ENCODE measurements at places on chromosomes 16 and 17.

GRCh38 chr17:76797241-76797840, 59.4 kb downstream of the MFSD11 start:
- DNase-seq, result no peak

GRCh38 chr16:56849690-56850680, 15.0 kb upstream of the SLC12A3 start:
- DNase-seq, result no peak

- DNase-seq, result no peak
Observed at GRCh38 chr17:28916302-28916934, 13.5 kb upstream of the DHRS13 start.

DNA sequence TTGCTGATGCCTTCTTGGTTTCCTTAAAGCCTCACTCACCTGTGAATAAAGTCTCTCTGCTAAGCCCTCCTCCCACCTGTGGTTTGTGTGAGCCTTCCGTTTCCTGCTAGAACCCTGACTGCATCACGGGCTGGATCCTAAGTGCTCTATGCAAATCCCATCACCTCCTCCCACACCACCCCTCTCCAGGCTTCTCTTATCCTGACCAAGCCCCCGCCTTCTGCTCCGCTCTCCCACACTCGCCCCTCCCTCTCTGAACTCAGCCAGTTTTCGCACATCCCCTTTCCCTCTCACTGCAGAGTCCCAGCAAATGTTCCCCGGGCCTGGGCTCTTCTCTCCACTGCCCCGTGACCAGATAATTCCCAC, 51.8 kb downstream of the PIMREG start:
- DNase-seq, result peak; percentile 45

DNA sequence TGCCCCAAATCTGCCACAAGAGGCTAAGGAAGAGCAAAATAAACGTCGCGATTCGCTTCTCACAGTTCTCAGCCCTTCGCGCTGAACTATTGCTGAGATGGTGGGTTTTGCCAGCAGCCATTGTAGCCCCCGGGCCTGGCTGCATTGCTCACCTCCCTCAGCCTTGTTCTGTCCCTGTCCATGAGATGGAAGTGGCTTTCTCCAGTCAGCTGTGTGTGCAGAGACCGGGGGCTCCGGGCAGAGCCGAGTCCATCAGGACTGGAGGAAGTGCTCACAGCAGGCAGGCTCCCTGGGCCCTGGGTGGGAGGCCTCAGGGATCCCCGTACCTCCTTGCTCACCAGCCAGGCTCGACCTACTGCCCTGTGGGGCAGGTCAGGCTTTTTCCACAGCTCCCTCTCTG, 27.6 kb upstream of the CAPN15 start:
- no peak for DNase-seq

GRCh38 chr16:16067127-16067526, 117.7 kb downstream of the ABCC1 start:
- DNase-seq, result peak; percentile 91

GRCh38 chr17:39643271-39643670, 6.3 kb downstream of the STARD3 start:
- DNase-seq, result no peak

GRCh38 chr16:27748868-27749546, 199.1 kb downstream of the KATNIP start:
- DNase-seq, result no peak

DNA sequence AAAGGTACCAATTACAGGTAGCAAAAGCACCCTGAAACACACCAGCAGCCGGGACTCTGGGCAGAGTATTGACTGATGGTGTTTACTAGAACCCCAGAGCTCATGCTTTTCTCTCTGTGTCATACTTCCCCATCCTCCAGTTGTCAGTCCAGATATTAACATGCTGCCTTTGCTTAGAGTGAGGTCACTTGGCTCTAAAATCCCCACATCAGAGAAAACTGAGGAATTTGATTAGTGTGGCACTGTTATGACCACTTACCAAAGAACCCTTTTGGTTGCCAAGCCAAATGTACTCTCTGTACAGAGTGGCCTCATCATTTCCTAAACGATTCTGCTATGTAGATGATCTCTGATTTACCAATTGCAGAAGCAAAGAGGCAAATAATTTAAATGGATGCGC, 80.4 kb downstream of the ABCC12 start:
- no peak for DNase-seq

GRCh38 chr17:27475981-27476895, 20.0 kb downstream of the KSR1 start:
- no peak for DNase-seq

- DNase-seq, result no peak
Observed at GRCh38 chr17:37789021-37789565, 44.2 kb upstream of the HNF1B start.

GRCh38 chr16:57690782-57691471, 3.7 kb upstream of the DRC7 start:
- peak; percentile 45 for DNase-seq

DNA sequence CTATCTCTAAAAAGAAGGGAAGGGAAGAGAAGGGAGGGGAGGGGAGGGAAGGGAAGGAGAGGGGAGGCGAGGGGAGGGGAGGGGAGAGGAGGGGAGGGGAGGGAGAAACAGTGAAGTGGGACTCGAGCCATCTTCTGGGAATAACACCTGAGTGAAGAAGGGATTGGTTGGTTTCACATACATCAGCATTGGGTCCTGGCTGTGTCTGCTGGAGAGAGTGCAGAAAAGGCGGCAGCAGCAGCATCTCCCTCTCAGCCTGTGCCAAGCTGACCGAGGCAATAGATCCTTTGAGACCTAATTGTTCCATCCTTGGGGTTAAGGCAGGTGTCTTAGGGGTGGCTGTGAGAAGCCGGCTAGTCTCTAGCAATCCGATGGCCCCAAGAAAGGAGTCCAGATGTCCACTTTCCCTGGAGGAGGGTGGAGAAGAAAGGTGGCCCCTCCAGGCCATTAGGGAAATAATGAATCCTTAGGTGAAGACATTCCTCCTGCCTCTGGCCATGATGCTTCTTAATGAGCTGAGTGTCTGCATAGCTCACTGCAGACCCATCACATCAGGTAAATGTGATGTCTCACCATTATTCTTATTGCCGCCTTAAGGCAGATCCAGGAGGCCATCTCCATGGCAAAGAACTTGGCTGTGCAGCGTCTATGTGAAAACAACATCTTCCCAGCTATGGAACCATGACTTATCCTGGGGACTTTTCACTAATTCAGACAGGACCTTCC, 71.6 kb downstream of the WIPI1 start:
- DNase-seq, result peak; percentile 28

DNA sequence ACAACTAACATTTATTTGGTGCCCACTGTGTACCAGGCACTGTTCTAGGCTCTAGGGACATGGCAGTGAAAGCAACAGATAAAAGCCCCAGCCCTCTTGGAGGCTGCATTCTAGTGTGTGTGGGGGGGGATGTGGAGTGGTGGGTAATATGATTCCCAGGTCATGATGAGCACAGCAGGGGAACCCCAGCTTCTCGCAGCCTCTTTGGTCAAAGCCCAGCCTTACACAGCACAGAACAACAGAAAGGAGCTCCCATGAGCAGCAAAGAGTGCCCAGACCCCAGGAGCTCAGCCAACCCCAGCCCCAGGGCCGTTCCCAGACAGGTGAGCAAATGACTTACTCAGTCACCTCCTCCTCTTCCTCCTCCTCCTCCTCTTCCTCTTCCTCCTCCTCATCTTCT, 21.9 kb downstream of the CNGB1 start:
- DNase-seq, result no peak

DNA sequence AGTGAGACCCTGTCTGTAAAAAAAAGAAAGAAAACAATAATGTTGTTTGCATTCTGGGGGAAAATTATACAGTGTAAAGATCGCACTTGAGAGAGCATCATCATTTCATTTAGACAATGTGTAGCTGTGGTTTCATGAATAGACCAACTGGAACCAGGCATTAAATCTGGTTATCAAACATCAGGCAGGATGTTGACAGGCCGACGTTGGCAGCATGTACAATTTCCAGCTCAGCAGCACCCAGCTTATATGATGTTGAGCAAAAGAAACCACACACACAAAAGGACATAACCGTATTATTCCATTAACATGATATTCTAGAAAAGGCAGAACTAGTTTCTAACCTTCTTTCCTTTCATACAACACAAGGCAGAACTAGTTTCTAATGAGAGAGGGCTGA, 5.8 kb downstream of the MARVELD3 start:
- no peak for DNase-seq

DNA sequence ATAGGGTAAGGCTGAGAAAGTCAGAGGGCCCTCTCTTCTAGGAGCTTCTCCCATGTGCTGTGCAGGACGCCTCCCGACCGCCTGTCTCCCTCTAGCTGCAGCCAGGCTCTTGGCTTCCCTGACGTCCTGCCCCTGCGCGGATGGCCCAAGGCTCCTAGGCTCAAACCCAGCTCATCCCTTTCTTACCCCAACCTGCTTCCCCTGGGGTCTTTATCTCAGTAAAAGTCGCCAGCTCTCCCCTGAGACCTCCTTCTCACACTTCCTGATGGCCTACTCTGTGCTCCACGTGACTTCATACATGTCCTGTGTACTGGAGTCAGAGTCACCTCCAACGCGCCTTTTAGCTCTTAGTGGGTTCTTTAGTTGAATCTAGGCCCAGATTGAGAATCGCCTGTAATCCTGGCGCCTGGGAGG, 1.1 kb upstream of the ZNF747 start:
- DNase-seq, result peak; percentile 76

- no peak for DNase-seq
Observed at GRCh38 chr17:41058741-41059140, 1.2 kb downstream of the KRTAP2-3 start.

DNA sequence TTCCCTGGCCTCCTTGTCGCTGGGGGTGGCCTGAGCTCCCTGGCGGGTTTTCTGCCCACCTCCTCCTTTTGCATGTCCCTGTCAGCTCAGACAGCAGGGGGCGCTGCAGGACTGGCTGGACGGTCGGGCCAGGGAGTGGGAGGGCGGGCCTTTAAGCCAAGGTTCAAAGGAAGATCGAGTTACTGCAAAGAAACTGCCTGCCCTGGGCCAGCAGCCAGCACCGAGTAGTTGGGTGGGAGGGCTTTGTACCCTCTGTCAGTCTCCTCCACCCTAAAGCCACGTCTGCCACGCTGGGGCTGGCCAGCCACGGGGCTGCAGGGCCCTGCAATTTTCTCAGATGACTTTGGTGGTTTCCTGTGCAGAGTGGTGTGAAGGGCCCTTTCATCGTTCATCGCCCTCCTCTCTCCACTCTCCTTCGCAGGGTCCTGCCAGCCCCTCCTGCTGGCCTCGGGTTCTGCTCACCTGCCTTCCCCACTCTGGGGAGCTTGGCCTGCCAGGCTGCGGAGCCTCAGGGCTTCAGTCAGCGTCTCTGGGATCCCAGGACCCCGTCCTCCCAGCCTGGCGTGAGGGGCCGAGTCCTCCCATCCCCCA, 12.3 kb downstream of the GPR142 start:
- peak; percentile 92 for DNase-seq

GRCh38 chr17:77385750-77386501, 245.2 kb downstream of the SEC14L1 start:
- DNase-seq, result no peak

DNA sequence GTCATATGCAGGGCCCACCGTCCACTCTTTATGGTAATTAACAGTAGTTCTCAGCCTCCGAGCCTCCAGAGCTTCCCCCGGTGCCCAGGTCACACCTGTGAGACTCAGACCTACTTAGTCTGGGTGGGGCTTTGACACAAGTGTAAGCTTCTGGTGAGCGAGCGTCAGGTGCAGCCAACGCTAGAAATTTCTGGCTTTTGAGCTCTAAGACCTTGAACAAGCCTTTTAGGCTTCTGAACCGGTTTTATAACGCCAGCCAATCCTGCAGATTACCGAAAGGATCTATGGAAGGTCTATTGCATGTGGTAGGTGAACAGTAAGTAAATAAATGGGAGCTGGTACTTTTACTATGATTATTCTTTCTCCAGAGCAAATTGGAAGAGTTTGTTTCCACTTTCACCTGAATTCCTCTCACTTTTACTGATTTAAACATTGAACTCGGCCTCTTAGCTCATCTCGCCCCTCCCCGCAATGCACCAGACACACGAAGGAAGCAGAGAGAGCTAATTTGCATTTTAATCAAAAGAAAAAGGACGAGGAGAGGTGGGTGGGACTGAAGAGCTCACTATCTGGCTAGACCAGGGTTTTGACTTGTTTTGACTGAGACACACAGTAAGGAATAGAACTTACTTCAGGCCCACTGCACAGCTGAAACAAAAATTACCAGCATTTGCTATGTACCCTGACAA, 47.1 kb downstream of the ABAT start:
- no peak for DNase-seq

DNA sequence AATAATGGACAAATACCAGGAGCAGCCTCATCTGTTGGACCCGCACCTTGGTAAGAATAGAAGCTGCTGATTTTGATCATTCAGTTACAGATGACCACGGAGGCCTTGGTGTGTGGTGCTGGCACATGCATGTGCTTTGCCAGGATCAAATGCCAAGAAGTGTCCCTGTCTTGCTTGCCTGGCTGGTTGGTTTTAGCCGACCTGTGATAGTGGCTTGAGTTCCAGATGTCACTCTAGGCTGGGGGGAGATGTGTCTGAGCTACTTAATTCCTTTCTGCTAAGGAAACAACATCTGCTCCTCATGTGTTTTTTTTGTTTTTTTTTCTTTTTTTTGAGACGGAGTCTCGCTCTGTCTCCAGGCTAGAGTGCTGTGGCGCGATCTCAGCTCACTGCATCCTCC, 4.3 kb downstream of the TBCD start:
- no peak for DNase-seq

GRCh38 chr17:65407017-65407416, 154.4 kb downstream of the AXIN2 start:
- no peak for DNase-seq

GRCh38 chr17:49242813-49243212, 12.2 kb upstream of the PHOSPHO1 start:
- no peak for DNase-seq

- no peak for DNase-seq
Observed at GRCh38 chr17:41019415-41019814, 7.6 kb downstream of the KRTAP1-5 start.

GRCh38 chr16:287298-287811, 4.4 kb downstream of the PDIA2 start:
- DNase-seq, result no peak

- DNase-seq, result no peak
Observed at GRCh38 chr17:62675260-62675659, 47.8 kb downstream of the MRC2 start.

GRCh38 chr16:22311520-22311919, 14.3 kb downstream of the POLR3E start:
- no peak for DNase-seq

- no peak for DNase-seq
Observed at GRCh38 chr16:22400900-22401299, 26.5 kb upstream of the CDR2 start.

DNA sequence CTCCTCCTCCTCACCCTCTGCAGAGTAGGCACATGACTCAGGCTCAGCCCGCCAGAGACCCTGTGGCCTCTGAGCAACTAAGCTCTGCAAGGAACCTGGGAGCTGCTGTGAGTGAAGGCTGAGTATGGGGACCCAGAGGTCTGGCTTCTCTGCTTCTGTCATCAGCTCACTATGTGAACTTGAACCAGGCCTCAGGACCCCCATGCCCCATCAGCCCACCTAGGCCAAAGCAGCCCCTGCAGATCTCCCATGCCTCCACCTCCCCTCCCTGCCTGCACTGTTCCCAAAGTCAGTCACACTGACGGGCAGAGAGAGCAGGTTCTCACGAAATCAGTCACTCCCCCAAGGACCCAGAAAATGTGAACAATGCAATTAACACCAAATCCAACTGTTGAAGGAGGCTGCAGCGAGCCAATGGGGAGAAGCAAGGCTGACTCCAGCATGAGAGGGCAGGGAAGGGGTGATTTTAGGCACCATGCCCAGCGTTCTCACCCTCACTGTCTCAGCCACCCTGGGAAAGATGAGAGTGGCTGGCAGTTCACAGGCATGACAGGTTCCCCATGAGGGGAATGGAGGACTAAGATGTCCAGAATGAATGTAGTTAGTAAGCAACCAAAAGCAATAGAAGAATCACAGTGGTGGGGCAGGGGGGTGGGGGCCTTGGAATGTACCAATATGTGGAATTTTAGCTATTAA, 60.6 kb downstream of the BEAN1 start:
- DNase-seq, result peak; percentile 69
